ENCODE measurements at places on chromosomes 2 and 18. TPM values are rescaled to one million over a fixed set of nuclear protein-coding genes. Genes with fewer than 3 reads are reported as not detected.

- H3K27ac ChIP-seq, result peak overlapping the region; percentile 48
- peaks cover 29% of the 10 kb centered on the region for H3K4me1 ChIP-seq
- no peak overlapping the region for H3K4me3 ChIP-seq
- peak; percentile 44 for DNase-seq
- no peaks in the 10 kb centered on the region for H3K36me3 ChIP-seq
- H3K27me3 ChIP-seq, result no peaks in the 10 kb centered on the region
These were observed 436.8 kb downstream of the TGIF1 start for GRCh38 chr18:3886575-3887322.

DNA sequence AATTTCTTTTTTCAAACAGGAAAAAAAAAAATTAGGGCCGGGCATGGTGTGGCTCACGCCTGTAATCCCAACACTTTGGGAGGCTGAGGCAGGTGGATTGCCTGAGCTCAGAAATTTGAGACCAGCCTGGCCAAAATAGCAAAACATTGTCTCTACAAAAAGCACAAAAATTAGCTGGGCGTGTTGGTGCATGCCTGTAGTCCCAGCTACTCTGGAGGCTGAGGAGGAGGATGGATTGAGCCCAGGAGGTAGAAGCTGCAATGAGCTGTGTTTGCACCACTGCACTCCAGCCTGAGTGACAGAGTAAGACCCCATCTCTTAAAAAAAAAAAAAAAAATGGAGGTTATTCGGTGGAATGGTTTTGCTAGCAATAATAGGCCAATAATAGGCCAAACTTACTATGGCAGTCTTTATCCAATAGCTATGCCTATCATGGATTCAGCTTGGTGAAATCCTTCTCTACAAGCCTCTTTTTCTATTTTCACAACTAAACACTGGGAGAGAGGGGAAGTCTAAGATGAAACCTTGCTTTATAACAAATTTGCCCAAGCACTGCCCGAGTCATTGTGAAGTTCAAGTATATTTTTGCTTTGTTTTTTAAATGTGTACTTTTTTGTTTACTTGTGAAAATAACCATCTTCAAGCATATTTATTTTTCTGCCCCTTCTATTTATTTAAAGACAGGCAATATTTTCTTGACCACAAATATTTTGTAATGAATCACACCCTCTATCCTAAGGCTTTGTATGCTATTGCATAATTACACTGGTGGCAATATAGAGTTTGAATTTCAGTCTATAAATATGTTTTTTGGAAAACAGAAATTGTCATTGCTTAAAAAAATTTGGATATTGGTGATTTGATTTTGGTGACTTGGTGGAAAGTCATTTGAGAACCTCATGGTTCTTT, 20.0 kb upstream of the KYNU start:
- H3K27ac ChIP-seq, result no peak overlapping the region
- H3K36me3 ChIP-seq, result no peaks in the 10 kb centered on the region
- DNase-seq, result no peak
- no peaks in the 10 kb centered on the region for H3K4me1 ChIP-seq
- H3K27me3 ChIP-seq, result no peaks in the 10 kb centered on the region

DNA sequence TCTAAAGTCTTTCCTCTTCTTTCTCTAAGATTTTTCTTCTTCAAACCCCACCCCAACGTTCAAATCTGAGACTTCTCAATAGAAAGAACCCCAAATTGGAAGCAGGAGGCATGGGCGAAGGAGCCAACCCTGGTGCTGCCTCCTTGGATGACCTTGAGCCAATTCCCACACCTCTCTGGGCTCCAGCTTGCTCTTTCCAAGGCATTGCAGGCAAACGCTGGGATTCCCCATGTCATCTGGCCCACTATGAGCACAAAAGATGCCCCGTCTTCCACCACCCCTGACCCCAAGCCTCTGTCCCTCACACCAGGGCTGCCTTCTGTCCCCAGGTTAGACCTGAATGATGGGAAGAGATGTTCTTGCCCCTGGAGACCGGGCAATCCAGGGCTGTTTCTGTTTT, 57.0 kb downstream of the TTC32 start:
- DNase-seq, result no peak
- H3K4me1 ChIP-seq, result no peaks in the 10 kb centered on the region
- no peaks in the 10 kb centered on the region for H3K36me3 ChIP-seq

DNA sequence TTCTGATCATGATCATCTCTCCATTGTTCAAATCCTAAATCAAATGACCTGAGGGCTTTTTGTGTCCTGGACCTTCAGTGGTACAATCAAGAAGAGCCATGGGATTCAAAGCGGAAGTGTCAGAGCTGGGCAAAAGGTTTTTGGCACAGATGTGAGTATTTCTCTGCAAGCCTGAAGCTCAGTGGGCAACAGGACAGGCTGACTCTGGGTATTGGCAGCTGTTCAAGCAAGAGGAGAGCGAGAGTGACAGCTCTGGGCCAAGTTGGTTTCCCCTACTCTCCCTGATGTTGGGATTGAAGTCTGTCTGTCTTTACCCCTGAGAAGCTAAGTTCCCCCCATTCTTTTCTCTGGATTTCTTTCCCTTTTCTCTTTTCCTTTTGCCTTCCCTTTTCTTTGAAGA, 33.3 kb downstream of the DSEL start:
- no peak overlapping the region for H3K27ac ChIP-seq
- no peaks in the 10 kb centered on the region for H3K36me3 ChIP-seq
- H3K27me3 ChIP-seq, result no peaks in the 10 kb centered on the region
- no peak for DNase-seq

- no peak for DNase-seq
- H3K4me1 ChIP-seq, result peaks cover 29% of the 10 kb centered on the region
- H3K4me3 ChIP-seq, result no peak overlapping the region
- H3K27ac ChIP-seq, result no peak overlapping the region
- peaks cover 98% of the 10 kb centered on the region for H3K27me3 ChIP-seq
These were observed 3.0 kb upstream of the GBX2 start for GRCh38 chr2:236171181-236171679.

- no peaks in the 10 kb centered on the region for H3K36me3 ChIP-seq
- DNase-seq, result no peak
- no peaks in the 10 kb centered on the region for H3K4me1 ChIP-seq
These were observed 15.4 kb downstream of the AFF3 start for GRCh38 chr2:100126897-100127401.

CACNB4 gene
- polyA plus RNA-seq, result 1.8 TPM

EMILIN1 gene
- polyA plus RNA-seq, result 49.1 TPM

SIX2 gene
- 0.03 TPM for polyA plus RNA-seq

GRCh38 chr18:51727780-51728179, 530.3 kb upstream of the MEX3C start:
- no peaks in the 10 kb centered on the region for H3K4me1 ChIP-seq
- no peaks in the 10 kb centered on the region for H3K27me3 ChIP-seq
- H3K36me3 ChIP-seq, result no peaks in the 10 kb centered on the region
- H3K27ac ChIP-seq, result no peak overlapping the region
- H3K4me3 ChIP-seq, result no peak overlapping the region

- no peak for DNase-seq
- peaks cover 5% of the 10 kb centered on the region for H3K4me1 ChIP-seq
- peak overlapping the region; percentile 71 for H3K4me3 ChIP-seq
- no peaks in the 10 kb centered on the region for H3K36me3 ChIP-seq
- peaks cover 31% of the 10 kb centered on the region for H3K27me3 ChIP-seq
- H3K27ac ChIP-seq, result no peak overlapping the region
These were observed 439 bp upstream of the PLEKHH2 start for GRCh38 chr2:43636621-43637020.

GRCh38 chr18:49723648-49724180, 89.6 kb downstream of the ACAA2 start:
- H3K4me3 ChIP-seq, result no peak overlapping the region

ATP5MC3 gene
- polyA plus RNA-seq, result 329 TPM

GRCh38 chr18:63166142-63166541, 153.4 kb downstream of the BCL2 start:
- H3K27ac ChIP-seq, result no peak overlapping the region
- H3K36me3 ChIP-seq, result no peaks in the 10 kb centered on the region
- H3K4me1 ChIP-seq, result peaks cover 10% of the 10 kb centered on the region
- no peak for DNase-seq
- H3K4me3 ChIP-seq, result no peak overlapping the region

GRCh38 chr18:59386909-59387686, 28.0 kb upstream of the LMAN1 start:
- no peaks in the 10 kb centered on the region for H3K4me1 ChIP-seq
- H3K36me3 ChIP-seq, result no peaks in the 10 kb centered on the region
- no peak for DNase-seq
- H3K27ac ChIP-seq, result no peak overlapping the region

- no peak for DNase-seq
- no peak overlapping the region for H3K4me3 ChIP-seq
- peaks cover 3% of the 10 kb centered on the region for H3K36me3 ChIP-seq
- H3K27me3 ChIP-seq, result no peaks in the 10 kb centered on the region
- no peak overlapping the region for H3K27ac ChIP-seq
- H3K4me1 ChIP-seq, result peaks cover 3% of the 10 kb centered on the region
These were observed 4.8 kb downstream of the CWC22 start for GRCh38 chr2:180002198-180002770.

DNA sequence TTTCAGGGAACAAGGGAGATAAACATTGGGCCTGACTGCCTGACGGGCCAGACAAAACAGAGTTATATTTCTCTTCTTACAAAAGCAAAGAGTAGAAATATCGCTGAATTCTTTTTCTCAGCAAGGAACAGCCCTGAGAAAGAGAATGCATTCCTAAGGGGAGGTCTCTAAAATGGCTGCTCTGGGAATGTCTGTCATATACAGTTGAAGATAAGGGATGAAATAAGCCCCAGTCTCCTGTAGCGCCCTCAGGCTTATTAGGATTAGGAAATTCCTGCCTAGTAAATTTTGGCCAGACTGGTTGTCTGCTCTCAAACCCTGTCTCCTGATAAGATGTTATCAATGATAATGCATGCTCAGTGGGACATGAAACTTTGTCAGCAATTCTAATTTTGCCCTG, 134.9 kb upstream of the CNTNAP5 start:
- no peaks in the 10 kb centered on the region for H3K27me3 ChIP-seq
- H3K4me1 ChIP-seq, result no peaks in the 10 kb centered on the region
- no peak overlapping the region for H3K27ac ChIP-seq
- no peaks in the 10 kb centered on the region for H3K36me3 ChIP-seq

DNA sequence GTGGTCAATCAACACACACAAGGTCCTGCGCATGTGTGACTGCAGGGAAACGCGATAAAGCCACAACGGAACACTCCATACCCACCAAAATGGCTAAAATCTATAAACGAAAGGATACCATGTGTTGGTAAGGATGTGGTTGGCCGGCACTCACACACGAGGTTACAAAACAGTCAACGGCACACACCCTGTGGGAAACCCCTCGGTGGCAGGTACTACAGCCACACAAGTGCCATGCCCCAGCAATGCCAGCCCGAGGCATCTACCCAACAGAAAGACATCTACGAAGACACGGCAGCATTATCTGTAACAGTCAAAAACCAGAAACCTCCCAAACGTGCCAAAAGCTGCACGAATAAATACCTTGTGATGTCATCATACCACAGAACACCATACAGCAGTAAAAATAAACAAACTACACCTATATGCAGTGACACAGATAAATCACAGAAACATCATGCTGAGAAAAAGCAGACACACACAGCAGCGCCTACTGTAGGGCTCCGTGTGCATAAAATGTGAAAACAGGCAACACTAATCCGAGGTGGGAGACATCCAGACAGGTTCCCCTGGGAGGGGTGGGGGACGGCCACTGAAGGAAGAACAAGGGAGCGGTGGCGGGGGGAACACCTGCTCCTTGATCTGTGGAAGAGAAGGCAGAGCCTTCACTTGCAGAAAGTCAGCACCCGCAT, 36.7 kb downstream of the HDAC4 start:
- DNase-seq, result no peak
- H3K36me3 ChIP-seq, result no peaks in the 10 kb centered on the region

GNLY gene
- 13.1 TPM for polyA plus RNA-seq

NETO1 gene
- 0.03 TPM for polyA plus RNA-seq

ESCO1 gene
- 21.1 TPM for polyA plus RNA-seq

GRCh38 chr18:79747156-79747845, 50.4 kb upstream of the KCNG2 start:
- H3K4me3 ChIP-seq, result no peak overlapping the region
- no peaks in the 10 kb centered on the region for H3K4me1 ChIP-seq
- peaks cover 20% of the 10 kb centered on the region for H3K36me3 ChIP-seq
- no peaks in the 10 kb centered on the region for H3K27me3 ChIP-seq
- no peak for DNase-seq

GRCh38 chr2:144324446-144325045, 195.4 kb downstream of the ZEB2 start:
- H3K4me1 ChIP-seq, result peaks cover 4% of the 10 kb centered on the region
- DNase-seq, result no peak
- no peaks in the 10 kb centered on the region for H3K36me3 ChIP-seq
- H3K27ac ChIP-seq, result no peak overlapping the region

GRCh38 chr2:78980152-78980465, 45.4 kb upstream of the REG3G start:
- no peaks in the 10 kb centered on the region for H3K36me3 ChIP-seq
- no peaks in the 10 kb centered on the region for H3K27me3 ChIP-seq
- H3K4me3 ChIP-seq, result no peak overlapping the region
- no peaks in the 10 kb centered on the region for H3K4me1 ChIP-seq
- no peak for DNase-seq

MLPH gene
- 31.8 TPM for polyA plus RNA-seq

SERPINB2 gene
- 0.15 TPM for polyA plus RNA-seq

- no peak for DNase-seq
- H3K4me1 ChIP-seq, result no peaks in the 10 kb centered on the region
- no peaks in the 10 kb centered on the region for H3K27me3 ChIP-seq
- H3K4me3 ChIP-seq, result no peak overlapping the region
- no peak overlapping the region for H3K27ac ChIP-seq
These were observed 1427.7 kb upstream of the CELF4 start for GRCh38 chr18:38993342-38993741.

GRCh38 chr2:112296407-112296806, 21.0 kb downstream of the ZC3H6 start:
- no peaks in the 10 kb centered on the region for H3K4me1 ChIP-seq
- no peaks in the 10 kb centered on the region for H3K27me3 ChIP-seq
- H3K36me3 ChIP-seq, result no peaks in the 10 kb centered on the region
- no peak overlapping the region for H3K4me3 ChIP-seq

OST4 gene
- 313 TPM for polyA plus RNA-seq

GRCh38 chr2:125861461-125861860, 794.5 kb upstream of the GYPC start:
- no peaks in the 10 kb centered on the region for H3K4me1 ChIP-seq
- no peak for DNase-seq
- no peak overlapping the region for H3K27ac ChIP-seq

DNA sequence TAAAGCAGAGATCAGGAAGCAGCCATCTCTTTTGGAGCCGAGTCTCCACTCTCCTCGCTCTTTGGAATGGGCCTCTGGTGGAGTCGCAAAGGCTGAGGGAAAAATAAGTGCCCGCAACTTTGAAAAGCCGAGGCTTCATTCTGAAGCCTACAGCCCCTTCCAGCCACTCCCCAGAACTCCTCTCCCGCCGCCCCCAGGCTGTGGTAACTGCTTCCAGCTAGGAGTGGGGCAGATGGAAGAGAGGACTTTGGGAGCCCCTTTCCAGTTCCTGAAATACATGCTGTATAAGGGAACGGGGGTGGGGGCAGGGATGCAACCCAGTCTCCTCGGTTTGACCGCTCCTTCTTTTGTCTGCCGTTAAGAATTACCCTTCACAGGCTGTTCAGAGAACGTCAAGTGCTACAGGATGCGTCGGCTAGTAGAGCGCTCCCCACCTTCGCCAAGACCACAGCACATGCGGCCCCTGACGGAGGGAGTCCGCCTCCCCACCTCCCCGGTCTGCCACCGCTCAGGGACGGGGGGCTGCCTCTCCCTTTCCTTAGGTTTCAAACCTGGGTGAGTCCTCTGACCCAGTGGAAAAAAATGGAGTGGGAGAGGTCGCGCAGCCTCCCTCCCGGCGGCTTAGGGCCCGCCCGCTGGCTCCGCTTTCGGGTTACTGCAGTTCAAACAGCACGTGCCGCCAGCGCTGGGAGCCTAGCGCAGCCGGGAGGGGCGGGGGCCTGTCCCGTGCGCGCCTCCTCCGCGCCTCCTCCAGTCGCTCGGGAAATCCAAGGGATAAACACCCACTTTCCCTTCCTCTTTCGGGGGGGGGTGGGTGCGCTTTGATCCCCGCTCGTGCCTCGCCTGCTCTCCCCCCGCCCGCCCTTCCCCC, 4.9 kb downstream of the CYP26B1 start:
- H3K4me1 ChIP-seq, result peaks cover 47% of the 10 kb centered on the region
- H3K4me3 ChIP-seq, result peak overlapping the region; percentile 3
- H3K36me3 ChIP-seq, result no peaks in the 10 kb centered on the region

MROH2A gene
- polyA plus RNA-seq, result 0.16 TPM
